Neural cell (in vitro differentiated cells): ENCODE measurements at places on chromosomes 6 and 20. TPM values are rescaled to one million over a fixed set of nuclear protein-coding genes. Genes with fewer than 3 reads are reported as not detected.

ZC3H12D gene
- polyA plus RNA-seq = 0.66 and 1.0 TPM in 2 replicates

OOEP gene
- not detected in 2 replicates for polyA plus RNA-seq

SEMG2 gene
- polyA plus RNA-seq = not detected in 2 replicates

TTBK1 gene
- 4.2 and 6.8 TPM in 2 replicates for polyA plus RNA-seq

GRM4 gene
- 2.1 and 3.7 TPM in 2 replicates for polyA plus RNA-seq

KIF25 gene
- not detected in 2 replicates for polyA plus RNA-seq
